ENCODE measurements at places on chromosomes 16 and 17.

- no peak for DNase-seq
These were observed 4.3 kb downstream of the KCNJ2 start for GRCh38 chr17:70173681-70174080.

DNA sequence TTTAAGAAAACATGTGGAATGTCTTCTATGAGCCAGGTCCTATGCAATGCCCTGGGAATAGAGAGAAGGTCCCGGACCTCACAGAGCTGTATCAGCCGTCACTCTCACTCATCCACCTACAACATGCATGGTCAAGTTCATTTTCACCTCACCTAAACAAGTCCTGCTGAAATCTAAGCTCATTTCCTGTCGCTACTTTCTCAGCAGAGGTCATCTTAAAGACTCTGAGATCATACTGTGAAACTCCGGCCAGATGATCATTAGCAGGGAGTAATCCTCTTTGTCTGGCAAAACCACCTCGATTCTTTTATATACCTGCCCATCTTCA lies 66.2 kb upstream of the LYRM9 start:
- no peak for DNase-seq

DNA sequence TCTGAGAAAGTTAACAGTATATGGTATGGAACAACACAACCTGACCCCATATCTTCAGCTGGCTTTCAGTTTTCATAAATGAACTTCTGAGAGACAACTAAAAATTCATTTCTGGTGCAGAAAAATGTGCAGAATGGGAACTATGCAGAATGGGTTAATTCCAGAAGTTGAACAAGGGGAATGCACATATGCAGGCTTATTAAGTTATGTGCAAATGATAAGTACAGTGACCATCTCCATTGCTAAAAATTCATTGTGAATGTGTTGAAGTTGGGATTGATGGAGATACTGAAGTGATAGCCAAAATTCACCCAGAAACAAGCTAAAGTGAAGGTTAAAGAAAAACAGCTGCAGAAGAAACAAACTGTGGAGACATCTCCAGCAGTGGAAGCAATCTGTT lies 315.8 kb downstream of the CA10 start:
- DNase-seq, result no peak

DNA sequence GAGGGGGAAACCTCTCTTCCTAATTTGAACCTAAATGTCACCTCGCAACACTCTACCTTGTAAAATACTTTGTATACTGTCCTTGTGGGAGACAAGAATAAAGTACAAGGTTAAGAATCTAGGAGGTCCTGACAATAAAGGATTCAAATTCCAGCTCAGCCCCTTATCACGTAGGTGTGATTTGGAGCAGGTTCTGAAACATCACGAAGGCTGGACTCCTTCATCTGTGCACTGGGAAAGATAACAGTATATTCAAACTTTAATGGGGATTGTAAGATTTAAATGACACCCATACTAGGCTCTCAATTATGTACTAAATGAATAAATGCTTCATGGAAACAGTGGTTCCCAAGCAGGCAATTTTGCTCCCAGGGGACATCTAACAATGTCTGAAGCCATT lies 2.1 kb downstream of the TXNDC11 start:
- no peak for DNase-seq

All from transverse colon (tissue), 4 donors.